ENCODE measurements at places on chromosomes 7 and 10.

DNA sequence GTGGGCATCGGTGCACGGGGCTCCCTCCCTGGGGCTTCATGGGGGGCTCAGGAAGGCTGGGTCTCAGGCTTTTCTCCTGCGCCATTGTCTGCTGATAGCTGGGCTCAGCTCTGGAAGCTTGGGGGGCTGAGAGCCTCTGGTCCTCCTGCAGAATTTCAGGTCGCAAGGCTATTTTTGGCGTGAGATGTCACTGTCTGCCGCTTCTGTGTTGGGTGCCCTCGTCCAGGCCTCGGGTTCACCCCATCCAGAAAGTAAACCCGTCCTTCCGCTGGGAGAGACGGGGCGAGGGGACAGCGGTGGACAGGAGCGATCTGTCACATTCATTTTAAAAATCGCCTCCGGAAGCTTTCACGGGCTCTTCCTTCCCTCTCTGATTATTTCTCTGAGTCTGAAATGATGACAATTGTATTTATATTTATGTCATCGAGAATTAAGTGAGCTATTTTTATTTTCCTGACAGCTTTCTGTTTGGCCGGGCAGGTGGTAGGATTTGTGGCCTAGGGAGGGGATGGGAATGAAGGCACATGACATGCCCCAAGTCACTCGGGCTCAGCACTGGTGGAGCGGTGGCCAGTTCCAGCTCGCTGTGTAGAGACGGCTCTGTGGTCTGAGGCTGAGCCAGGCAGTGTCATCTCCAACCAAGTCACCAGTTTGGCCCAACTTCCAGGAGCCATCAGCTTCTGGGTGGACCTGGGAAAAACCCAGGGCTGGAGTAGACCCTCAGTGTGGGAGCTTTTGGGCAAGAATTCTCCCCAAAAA, 40.7 kb upstream of the AP5Z1 start:
- no peak for DNase-seq

GRCh38 chr7:106613848-106614560, 47.0 kb downstream of the CCDC71L start:
- DNase-seq = no peak

DNA sequence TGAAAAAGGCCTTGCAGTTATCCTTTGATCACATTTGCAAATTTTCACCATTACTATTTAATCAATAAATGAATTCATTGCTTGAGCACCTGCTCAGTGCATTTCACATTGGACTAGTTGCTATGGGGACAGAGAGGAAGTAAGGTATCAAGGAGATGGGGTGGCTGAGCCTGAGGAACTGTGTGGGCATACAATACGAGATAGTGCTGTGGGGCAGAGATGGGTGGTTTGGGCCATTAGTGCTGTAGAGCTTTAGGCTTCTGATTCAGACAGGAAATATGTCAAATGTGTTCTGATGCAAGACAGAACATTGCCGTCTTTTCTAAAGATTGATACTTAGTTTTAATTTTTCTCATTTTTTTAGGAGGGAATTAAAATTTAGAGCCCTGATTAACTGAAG, 13.2 kb downstream of the ITGB8 start:
- no peak for DNase-seq

DNA sequence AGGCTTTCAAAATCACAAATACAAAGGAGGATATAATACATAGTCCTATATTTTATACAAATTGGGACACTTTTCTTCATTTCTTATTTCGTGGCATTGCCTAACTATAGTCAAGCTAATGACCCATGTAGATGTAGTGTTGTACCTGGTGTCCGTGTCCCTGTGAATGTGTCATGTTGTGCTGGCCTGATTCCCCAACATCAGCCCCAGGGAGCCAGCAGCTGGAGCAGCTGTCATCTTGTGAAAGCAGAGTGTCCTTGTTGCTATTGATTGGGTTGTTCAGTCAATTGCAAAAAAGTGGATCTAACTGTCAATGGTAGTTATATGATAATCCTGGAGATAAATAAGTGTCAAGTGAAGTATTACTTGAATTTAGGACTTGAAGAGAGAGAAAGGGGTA, 86.3 kb downstream of the KAT6B start:
- DNase-seq = no peak

DNA sequence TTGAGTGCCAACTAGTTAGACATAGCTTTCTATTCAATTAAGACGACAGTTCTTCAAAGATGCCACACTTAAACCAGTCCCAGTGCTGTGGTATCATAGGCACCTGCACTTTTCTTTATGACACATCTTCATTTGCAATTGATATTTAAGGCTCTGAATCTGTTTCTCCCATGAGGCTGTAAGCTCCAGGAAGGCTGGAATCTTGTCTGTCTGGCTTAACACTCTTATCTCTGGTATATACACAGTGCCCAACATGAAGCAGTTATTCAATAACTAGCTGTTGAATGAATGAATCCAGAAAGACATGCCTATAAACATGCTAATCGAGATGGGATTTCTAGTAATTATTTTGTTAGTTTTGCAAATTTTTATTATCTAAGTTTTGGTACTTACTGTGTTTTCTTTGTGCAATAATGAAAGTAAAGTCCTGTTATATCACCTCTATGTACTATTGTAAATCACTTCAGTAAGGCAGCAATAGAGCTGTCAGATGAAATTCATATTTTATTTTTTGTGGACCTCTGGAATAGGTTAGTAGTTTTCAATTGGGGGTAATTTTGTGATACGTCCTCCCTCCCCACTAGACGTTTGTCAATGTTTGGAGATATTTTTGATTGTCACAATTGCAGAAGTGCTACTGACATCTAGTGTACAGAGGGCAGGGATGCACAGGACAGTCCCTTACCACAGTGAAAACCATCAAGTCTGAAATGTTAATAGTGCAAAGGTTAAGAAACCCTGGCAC, 51.3 kb upstream of the STEAP4 start:
- DNase-seq = peak; percentile 47

DNA sequence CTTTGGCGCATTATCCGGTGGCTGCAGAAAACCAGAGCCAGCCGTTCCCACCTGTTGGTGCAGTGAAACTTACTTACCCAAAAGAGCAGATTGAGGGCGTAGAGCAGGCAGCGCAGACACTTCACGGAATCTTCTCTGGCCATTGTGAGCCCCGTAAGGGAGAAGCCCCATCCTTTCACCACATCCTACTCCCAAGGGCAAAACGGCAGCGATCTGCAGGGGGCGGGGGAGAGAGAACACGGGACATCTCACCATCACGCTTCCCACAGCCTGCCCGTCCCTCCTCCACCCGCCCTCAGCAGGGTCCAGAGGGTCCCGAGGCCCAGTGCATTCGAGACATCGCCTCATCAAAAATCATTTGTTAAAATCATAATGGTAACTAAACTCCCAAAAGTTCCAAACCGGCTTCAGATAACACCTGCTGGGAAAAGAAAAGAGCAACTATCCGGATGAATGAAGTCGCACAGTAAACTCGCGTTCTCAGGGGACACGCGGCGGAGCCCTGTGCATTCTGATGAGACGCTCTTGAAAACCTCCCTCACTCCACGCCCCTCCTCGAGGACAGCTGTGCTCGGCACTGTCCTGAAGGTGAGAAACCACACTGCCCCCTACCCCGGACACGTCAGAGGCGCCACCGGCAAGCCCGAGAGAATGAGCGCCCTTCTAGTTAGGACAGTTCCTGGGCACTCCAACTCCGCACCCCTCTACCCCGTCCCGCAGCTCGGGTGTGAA, 1.2 kb downstream of the TSPAN12 start:
- no peak for DNase-seq

DNA sequence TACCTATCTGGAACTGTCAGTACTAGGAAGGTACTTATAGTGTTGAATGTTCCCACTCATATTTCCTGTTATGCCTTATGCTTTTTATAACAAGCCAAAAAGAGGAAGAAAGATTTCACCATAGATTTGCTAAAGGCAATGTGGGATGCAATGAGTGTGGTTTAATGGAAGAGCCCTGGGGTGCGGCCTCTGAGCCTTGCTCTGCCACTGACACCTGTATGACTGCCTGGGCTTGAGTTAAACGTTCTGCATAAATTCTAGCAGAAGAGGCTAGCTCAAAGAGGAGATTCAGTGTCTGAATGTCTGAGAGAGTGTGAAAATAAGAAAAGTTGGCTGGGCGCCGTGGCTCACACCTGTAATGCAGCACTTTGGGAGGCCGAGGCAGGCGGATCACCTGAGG, 143.8 kb downstream of the TPST1 start:
- DNase-seq = no peak

GRCh38 chr7:55488804-55489340, 83.4 kb downstream of the VOPP1 start:
- DNase-seq = no peak

DNA sequence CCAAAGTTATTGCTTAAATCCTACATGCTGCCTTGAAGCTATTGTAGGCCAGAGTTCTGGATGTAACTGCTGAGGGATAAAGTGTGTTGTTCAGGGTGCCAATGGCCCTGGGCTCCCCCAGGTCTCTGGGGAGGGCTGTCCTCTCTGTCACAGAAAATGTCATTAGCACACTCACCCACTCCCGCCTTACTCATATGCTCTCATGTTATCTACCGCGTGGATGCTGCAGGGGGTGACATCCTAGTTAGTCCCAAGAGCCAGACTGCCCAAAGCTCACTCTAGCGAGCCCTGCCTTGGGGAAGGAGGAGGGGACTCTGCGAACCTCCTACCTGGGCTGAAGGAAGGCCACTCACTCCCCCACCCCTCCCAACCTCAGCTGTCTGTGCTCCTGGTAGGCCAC, 122.5 kb downstream of the FRMD4A start:
- DNase-seq = no peak

- DNase-seq = no peak
Measured at GRCh38 chr7:537911-538634, 18.4 kb upstream of the PDGFA start.

GRCh38 chr10:122461367-122461728, at the start of gene HTRA1:
Gene HTRA1, plus strand, starts transcription at chr10:122461553. Its CDS starts 100 bp downstream, at chr10:122461653.
- no peak for DNase-seq

DNA sequence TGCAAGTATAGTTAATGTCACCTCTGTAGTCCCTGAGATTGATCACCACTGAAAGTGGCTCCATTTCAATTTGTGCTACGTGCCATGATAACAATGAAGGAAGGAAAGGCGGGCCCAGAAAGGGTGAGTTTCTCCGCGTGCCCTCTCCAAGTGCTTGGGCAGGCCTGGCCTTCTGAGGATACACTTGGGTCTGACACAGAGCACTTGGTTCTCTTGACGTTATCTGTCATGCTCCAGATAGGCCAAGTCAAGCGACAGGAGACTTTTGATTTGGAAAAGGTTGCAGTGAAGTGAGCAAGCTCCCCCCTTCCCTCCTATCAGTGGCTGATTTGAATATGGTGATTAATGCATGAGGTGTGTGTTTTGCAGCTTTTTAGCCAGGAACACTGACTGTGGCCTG, 160.9 kb upstream of the INSYN2A start:
- DNase-seq = no peak

GRCh38 chr7:47078241-47078640, 503.7 kb downstream of the TNS3 start:
- DNase-seq = no peak

GRCh38 chr10:3486346-3487065, 298.5 kb downstream of the KLF6 start:
- no peak for DNase-seq
